Stimulated activated CD8-positive, alpha-beta memory T cell treated with anti-CD3 and anti-CD28 coated beads, Interleukin-4, amount 100 ng/mL, for 1 hour (primary cell): ENCODE measurements at places on chromosomes 5 and 9.

DNA sequence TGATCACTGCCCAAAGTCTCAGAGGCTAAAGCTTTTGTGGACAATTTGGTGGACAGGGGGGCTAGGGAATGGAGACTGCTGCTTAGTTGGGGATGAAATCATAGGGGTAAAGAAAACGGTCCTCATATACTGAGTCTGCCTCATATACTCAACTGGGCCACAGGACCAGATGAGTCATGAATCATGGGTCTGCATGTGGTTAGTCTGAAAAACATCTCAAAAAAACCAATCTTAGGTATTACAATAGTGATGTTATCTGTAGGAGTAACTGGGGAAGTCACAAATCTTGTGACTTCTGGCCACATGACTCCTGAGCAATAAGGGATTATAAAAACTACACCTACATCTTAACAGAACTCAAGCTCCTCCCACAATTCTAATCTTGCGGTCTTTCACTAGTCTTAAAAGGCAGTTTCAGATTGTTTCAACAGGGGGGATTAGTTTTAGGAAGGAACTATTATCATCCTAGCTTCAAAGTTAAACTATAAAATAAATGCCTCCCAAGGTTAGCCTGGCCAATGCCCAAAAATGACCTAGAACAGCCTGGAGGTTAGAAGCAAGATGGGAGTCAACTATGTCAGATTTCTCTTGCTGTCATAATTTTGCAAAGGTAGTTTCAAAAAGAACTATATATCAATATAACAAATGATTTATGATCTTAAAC is 17.5 kb downstream of the TMEM161B start:
- DNase-seq: no peak

DNA sequence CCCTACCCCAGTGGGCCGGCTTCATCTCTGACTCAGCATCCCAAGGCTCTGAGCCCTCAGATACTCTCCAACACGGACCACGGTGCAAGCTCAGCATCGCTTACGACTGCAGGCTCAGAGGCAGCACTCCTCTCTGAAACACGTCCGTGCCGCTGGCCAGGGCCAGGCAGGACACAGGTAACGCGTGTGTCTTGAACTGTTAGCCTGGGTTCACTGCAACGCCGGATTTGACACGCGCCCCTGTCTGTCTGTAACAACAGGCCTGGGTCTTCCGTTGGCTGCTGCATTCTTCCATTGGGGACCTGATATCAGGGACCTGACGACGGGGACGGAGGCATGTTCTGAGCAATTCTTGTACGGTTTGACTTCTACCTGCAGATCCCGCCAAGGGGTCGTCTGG is 6.4 kb downstream of the SLC6A3 start:
- no peak for DNase-seq

DNA sequence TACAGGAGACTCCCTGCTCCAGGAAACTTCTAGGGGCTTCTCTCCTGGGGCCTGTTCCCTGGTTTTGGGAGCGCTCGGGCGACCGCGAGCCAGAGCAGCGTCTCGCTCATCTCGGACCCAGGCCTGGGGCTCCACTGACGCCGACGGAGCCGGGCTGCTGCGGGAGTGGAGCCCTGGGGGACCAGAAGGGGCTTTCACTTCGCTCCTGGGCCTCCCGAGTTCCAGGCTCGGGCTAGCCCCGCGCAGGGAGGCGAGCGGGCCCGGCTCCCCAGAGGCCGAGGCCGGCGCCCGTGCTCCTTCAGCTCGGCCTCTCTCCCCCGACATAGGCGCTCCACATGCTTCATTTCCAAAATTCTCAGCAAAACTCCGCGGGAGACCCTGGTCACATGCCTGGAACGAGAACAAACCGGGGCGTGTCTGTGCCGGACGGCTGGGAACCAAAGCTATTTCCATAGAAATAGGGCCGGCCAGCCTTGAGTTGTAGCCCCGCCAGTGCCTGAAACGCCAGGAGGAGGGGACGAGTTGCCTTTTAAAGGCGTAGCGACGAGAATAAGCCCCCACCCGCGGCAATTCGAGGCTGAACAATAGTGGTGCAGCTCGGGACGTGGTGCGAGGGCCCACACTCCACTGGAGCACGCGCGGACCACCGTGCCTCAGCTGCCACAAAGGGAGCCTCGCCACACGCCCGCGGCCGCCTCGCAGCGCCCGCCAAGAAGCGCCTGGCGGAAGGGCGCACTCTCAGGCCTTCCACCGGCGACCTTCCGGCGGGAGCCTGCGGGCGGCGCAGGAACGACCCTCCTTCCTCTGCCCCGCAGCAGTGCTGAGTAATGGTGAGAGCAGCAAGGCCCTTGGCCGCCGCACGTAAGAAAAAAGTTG is 1.1 kb upstream of the G3BP1 start:
- DNase-seq: no peak

- no peak for DNase-seq
Observed at GRCh38 chr9:21528123-21528808, 46.2 kb upstream of the IFNE start.

- DNase-seq: no peak
Observed at GRCh38 chr9:30575691-30576090, 1808.8 kb upstream of the ACO1 start.

DNA sequence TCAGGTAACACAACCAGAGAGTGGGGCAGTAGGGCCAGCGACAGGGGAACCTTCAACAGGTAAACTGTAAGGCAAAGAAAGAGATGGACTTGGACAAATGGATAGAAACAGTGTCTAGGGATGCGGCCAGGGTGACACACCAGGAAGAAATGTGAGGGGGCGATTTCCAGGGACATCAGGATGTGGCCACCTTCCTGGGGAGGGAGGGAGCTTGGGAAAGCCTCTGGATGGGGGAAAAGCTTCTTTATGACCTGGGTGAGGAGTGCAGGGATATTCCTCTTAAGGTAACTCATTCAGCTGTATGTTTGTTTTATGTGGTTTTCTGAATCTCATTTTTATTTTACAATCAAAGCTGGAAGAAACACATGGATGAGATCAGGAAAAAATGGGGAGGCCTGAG is 11.9 kb upstream of the NXNL2 start:
- DNase-seq: no peak

DNA sequence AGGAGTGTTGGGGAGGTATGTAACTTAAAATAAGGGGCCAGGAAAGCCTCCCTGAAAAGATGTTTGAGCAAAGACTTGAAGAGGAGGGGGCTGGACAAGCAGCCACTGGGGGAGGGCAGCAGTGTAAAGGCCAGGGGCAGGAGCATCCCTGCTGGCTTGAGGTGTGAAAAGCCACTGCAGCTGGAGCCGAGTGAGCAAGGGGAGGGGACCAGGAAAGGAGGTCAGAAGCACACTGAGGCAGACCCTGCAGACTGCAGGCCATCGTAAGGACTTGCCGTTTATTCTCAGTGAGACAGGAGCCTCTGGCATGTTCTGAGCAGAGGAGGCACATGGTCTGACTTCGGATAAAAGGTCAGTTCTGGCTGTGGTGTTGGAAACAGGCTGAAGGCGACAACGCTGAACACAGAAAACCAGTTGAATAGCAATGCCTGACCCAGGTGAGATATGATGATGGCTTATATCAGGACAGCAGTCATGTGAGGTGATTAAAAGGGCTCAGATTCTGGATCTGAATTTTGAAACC is 10.2 kb upstream of the ERGIC1 start:
- no peak for DNase-seq

- no peak for DNase-seq
Observed at GRCh38 chr9:18580151-18580550, 106.2 kb downstream of the ADAMTSL1 start.

GRCh38 chr9:114799925-114800324 is 5.9 kb downstream of the TNFSF15 start:
- DNase-seq: no peak
